T-helper 2 cell treated with Interferon-gamma antibody and Interleukin-4, amounts not matched to agents 5 μg/mL and 100 μg/mL, for 36 hours (primary cell): ENCODE measurements at places on chromosomes 3 and 15.

GRCh38 chr3:58586776-58587192 is 9.6 kb upstream of the FAM107A start:
- DNase-seq, result no peak

DNA sequence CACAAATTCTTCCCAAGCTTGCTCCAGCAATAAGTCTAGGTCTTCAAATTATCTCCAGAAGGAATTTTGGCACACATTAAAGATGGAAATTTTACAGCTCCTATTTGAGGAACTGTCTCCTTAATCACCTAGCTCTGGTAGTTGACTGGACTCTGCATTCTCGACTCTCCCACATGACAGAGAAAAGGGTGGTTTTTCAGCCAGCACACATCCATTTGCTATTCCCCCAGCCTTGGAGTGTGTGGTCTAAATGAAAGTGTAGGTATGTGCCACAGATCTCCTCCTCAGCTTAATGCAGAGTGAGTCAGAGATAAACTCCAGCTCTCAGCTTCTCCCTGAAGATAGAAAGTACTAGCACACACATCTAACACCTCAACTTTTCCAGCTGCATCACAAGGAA is 62.2 kb upstream of the ALCAM start:
- DNase-seq, result no peak

- no peak for DNase-seq
Observed at GRCh38 chr15:68372291-68372811, 59.6 kb downstream of the ITGA11 start.

- DNase-seq, result no peak
Observed at GRCh38 chr15:25838191-25838870, 24.8 kb downstream of the ATP10A start.

GRCh38 chr3:188400494-188401243 is 246.7 kb downstream of the LPP start:
- peak; percentile 45 for DNase-seq

DNA sequence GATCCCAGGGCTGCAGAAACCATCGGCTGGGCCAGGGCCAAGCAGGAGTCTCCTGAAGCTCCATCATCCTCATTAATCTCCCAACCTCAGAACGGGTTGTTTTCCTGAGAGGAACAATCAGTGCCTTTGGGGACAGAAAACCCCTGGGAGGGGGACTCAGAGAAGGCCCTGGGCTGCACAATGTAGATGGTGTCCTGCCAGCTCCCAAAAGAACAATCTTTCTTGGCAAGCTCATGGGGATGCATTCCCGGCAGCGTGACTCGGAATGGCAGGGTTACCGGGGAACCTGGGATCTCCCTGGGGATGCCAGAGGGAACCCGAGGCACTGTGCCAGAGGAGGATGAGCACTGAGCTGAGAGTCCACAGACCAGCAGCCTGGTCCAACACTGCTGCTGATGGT is 72.1 kb upstream of the ATP2B2 start:
- no peak for DNase-seq

- DNase-seq, result no peak
Observed at GRCh38 chr3:82354228-82354627, 592.8 kb upstream of the GBE1 start.

GRCh38 chr3:74535281-74535680 is 79.2 kb downstream of the CNTN3 start:
- DNase-seq, result no peak
